CD4-positive, alpha-beta T cell treated with Interleukin-6 for 4 hours (primary cell): ENCODE measurements at places on chromosomes 7 and 10.

GRCh38 chr10:11719496-11720259 lies 22.5 kb upstream of the ECHDC3 start:
- DNase-seq: no peak

DNA sequence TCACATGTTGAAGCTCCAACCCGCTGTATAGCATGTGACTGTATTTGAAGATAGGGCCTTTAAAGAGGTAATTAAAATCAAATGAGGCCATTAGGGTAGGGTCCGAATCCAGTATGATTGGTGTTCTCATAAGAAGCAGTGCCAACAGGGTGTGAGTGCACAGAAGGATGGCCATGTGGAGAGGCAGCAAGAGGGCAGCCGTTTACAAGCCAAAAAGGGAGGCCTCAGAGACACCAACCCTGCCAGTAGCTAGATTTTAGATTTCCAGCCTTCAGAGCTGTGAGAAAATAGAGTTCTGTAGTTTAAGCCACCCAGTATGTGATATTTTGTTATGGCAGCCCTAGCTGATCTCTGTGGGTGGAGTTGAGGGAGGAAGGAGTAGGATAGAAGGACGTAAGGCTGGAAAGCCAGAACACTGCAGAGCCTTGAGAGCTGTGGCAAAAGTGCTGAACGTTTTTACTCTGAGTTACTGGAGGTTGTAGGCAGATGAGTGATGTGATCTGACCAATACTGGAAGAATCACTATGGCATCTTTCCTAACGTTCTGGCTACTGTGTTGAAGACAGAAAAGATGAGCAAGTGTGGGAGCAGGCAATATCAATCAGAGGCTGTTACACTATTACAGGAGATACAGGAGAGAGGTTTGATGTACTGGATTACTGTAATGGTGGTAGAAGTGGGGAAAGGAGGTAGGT lies 334.9 kb downstream of the ELMO1 start:
- DNase-seq: no peak

DNA sequence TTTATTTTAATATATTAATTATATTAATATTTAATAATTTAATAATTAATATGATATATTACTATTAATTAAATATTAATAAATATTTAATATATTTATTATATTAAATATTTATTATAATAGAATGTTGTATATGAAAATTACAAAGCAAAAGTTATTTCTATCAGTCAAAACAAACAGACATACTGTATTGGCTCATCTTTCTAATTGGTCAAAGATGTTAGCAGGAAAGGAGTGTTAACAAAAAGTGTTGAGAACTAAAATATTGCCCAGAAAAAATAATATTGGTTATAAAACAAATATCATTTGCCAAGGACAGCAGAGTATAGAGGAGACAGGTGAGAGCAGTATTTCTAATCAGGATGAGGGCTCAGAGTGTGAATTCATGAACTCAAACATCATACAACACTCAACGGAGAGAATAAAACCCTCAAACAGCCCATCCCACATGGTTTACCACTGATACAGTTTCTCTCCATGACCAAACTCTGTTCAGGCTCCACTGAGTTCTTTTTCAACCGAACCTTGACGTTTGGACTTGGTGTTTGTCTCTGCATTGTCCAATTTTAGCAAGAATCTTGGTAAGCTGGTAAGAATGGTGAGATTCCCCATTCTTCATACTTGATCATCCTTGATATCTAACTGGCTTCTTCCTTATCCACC lies 58.0 kb downstream of the TSPAN12 start:
- no peak for DNase-seq

- no peak for DNase-seq
Measured at GRCh38 chr10:24156686-24157085, 52.3 kb upstream of the KIAA1217 start.

DNA sequence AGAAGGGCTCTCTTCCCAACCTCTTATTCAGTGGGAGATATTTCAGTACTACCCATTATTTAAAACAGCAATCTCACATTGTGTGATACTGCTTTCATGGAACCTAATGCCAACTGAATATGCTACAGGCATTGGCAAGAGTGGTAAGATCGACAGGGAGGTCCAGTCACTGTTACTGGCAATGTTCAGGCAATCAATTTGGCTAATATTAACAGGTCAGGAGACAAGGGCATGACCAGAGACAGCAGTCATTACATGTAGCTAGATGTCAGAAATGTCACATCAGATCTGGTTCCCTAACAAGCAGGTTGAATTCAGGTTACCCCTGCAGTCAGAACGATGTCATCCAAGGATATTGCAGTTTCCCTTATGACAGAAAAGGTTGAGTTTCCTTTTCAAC lies 129.4 kb downstream of the ARHGAP12 start:
- DNase-seq: no peak

GRCh38 chr7:116524609-116525297 lies at the start of gene CAV1:
CAV1 (plus strand) TSS chr7:116525036; CDS start chr7:116525063, 27 bp downstream.
- peak; percentile 49 for DNase-seq

DNA sequence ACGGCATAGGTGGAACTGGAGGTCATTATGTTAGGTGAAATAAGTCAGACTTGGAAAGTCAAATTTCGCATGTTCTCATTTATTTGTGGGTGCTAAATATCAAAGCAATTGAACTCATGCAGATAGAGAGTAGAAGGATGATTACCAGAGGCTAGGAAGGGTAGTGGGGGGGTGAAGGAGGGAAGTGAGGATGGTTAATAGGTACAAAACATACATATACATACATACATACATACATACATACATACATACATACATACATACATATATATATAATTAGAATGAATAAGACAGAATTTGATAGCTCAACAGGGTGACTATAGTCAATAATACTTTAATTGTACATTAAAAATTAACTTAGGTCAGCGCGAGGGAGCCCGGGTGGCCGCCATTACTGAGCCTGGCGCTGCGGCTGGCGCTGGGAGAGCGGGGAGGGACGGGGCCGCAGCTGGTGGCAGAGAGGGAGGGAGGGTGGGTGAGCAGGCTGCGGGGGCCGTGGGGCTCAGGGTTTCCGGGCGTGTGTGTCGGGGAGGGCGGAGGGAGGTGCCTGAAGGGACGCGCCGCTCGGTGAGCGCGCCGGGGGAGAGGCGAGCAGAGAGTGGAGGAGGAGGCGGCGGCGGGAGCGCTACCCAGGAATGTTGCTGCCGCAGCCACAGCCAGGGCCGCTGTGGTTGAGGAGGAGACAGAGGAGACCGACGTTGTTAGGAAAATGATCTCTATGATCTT lies 85.8 kb upstream of the EGFR start:
- no peak for DNase-seq

DNA sequence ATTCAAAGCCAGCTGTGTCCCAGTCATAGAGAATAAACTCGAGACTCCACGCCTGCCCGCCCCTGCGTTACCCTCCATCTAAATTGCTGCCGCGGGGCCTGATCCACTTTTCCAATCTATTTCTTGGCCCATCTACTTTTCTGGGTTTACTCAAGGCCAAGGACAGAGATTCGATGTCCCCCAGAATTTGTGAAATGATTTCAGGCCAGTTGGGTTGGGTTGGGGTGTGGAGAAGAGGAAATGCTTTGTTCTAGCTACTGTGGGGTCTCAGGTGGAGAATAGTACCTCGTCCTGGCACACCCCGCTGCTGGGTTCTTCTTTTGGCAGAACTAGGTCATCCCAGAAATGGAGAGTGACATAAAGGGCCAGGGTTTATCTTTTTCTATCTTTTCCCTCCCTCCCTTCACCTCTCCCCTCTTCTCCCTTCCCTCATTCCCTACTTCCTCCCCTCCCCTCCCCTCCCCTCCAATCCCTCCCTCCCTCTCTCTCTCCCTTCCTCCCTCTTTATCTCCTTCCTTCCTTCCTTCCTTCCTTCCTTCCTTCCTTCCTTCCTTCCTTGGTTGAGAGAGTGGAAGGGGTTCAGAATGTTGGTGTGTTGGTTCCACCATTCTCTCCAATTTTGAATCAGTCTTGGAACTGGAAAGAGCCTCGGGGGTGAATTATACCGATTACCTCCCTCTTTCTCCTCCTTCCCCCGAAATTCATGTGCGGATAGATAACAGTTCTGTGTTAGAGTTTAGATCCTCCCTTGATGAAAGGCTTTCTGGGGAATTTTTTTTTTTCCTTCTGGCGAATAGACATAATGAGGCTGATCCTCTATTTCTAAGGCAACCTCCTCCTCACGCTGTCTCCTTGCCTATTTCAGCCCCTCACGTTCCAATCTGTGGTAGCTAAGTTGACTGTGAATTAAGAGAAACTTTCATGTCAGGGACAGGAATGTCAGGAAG lies 1.2 kb upstream of the TMEM229A start:
- DNase-seq: no peak

DNA sequence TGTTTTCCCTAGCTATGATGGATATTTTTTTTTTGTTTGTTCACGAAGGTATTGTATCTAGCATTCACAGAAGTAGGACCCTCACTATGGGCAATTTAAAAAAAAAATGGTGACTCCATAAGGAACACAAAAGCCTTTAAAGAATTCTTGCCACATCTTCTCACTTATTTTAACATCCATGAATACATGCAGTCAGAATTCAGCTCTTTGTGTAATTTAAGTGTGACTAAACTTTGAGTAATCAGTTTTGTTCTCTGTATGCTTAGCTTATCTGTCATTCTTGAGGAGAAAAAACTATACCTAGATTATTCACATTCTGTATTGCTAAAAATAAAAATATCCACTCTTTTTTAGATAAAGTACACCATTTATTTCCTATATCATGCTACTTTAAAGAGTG lies 313.2 kb upstream of the KCND2 start:
- no peak for DNase-seq

DNA sequence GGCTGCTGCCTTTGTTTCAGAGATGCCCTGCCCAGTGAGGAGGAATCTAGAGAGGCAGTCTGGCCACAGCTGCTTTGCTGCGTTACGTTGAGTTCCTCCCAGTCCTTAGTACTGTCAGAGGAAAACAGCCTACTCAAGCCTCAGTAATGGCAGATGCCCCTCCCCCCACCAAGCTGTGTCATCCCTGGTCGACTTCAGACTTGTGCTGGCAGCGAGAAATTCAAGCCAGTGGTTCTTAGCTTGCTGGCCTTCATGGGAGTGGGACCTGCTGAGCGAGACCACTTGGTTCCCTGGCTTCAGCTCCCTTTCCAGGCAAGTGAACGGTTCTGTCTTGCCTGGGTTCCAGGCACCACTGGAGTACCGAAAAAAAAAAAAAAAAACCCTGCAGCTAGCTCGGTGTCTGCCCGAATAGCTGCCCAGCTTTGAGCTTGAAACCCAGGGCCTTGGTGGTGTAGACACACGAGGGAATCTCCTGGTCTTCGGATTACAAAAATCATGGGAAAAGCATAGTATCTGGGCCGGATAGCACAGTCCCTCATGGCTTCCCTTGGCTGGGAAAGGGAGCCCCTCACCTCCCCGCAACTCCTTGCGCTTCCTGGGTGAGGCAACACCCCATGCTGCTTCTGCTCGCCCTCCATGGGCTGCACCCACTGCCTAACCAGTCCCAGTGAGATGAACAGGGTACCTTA lies 9.1 kb downstream of the SDHAF3 start:
- no peak for DNase-seq

GRCh38 chr10:125543796-125544195 lies 139.2 kb downstream of the TEX36 start:
- DNase-seq: no peak

- no peak for DNase-seq
Measured at GRCh38 chr7:111108000-111108399, 17.1 kb downstream of the LRRN3 start.

DNA sequence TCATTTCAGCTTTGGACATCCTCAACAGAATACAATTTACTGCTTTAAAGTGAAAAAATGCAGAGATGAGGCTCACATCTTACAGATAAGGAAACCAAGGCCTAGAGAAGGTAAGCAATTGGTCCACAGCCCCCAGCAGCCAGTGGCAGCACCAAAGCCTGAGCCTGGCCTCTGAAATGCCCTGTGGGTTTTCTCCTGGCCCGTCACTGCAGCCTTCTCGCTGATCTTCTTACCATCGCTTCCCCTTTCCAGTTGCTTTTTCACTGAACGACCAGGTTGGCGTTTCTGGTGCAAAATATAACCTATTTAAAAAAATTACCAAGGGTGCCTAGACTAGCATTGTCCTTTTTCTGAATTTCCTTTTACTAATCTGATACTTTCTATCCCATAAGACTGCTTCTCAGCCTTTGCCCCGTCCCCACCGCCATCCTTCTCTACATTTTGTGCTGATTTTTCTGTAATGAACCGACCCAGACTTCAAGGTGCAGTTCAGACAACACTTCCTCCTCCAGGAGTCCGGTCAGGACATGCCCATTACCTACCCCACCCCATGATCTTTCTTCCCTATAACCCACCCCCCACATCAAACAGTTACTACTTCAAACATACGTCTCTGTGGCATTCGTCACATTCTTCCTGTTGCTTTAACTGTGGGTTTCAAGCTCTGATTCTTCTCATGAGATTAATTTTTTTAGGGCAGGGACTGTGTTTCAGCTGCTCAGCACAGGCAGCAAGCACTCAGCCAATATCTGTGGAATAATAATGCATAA lies 289.4 kb downstream of the DNAJB6 start:
- peak; percentile 39 for DNase-seq

DNA sequence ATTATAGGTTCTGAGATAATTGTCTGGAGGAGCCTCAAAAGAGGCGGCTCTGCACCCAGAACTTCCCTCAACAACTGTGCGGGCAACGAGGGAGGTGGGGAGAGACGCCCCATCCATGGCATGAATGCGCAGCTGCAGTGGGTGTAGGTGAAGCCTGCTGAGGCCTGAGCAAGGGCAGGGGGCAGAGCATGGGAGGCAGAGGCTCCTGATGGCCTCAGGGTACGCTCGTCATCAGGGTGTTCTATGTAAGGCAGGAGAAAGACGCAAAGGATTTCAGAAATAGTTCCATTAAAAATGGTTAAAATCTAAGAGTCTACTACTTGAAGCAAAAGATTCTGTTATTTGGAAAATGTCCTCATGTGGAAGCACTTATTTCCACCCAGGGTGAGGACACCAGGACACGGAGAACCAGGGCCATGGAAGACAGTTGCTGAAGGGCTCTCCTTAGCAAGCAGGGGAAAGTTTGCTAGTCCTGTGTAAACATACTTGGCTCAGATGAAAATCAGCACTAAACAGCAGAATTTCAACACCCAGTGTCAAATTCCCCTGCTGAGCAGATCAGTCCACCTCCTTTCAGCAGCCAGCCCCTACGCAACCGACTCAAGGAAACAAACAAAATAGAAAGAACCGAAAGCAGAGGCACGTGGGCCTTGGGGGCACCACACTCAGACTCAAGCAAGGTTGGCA lies 18.9 kb downstream of the INSIG1 start:
- DNase-seq: no peak

DNA sequence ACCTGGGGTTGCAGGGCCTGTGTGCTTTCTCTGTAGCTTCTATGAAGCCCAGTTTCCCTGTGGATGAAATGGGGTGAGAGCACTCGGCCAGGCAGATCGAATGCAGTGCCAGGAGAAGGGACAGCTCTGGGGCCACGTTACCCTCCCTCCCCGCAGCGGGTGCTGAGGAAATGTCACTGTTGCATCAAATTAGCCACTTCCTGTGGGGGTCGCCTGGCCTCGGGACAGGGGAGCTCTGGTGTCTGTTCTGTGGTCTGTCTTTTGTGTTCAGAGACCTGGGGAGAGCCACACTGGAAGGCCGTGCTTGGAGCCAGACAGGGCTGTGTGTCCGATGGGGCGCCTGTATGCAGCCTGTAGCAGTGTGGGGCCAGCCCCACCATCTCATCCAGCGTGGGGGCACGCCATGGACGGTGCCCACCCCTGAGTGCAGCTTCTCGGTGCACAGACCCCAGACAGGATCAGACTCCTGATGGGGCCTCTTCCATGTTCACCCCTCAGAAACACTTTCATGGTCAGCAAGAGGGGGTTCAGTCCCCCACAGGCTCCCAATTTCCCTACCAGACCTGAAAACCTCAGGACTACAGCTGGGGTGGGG lies 13.6 kb downstream of the TTYH3 start:
- peak; percentile 42 for DNase-seq

GRCh38 chr7:14717816-14718215 lies 184.7 kb downstream of the DGKB start:
- no peak for DNase-seq

GRCh38 chr10:51768886-51769465 lies 69.6 kb upstream of the CSTF2T start:
- DNase-seq: no peak
